GM12891 (cell line): ENCODE measurements at places on chromosomes 2 and 18.

DNA sequence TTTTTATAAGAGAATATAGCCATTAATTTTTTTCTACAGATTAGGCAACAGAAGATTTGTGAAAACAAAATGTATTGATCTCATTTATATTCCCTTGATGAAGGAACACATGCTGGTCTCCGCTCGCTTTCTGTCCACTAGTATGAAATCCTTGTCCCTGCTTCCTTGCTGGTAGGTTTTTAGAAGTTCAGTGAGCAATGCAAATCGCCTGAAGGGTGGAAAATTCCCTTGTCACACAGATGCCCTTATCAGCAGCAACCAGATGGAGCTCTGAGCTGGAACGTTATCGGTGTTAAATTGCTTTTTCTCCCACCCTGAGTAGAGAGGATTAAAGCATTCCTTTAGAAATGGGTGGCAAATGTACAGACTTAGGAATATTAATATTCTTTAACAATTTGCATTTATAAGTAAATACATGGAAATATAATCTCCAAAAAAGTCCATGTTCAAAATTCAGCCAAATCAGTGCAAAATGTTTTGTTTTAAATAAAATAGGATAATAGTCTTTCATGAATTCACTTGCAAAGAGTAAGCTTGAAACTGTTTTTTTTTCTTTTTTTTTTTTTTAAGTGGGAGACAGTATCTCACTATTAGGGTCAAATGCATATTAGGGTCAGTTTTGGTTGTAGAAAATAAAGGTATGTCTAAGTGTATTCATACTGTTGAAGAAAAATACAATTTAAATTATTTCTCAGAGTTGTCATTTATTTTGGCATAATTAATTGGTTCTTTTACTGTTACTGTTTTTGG, 164.0 kb upstream of the MYO3B start:
- no peak for DNase-seq

DNA sequence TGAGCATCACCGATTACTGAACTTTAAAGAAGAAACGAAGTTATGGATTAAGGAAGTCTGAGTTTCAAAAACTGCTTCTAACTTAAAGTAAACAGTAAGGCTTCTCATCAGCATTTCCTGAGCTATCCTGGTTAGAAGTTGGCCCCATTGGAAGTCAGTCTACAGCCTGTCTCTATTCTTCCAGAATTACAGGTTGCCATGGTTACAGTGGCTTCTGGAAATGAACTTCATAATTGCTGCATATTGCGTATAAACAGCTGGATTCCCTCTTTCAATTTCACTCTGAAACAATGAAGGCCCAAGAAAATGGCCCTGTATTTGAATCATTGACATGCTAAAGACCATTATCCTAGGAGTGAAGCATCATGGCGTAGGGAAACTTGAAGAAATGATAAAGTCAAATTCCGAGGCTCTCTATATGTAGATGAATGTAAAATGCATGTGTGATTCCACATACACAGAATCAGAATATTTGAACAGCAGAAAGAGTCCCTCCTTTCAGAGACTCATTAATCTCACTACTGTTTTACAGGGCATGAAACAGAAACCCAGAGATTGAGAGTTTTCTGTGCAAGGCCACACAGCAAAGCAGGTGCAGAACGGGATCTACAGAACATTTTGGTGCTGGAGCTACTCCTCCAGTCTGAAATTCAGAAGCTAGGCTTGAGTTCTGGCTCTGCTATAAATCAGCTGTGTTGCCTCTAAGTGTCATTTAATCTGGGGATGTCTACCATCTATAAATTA, 856.4 kb upstream of the CELF4 start:
- DNase-seq, result no peak

GRCh38 chr2:219520079-219520478, 5.8 kb downstream of the ASIC4 start:
- DNase-seq, result no peak

DNA sequence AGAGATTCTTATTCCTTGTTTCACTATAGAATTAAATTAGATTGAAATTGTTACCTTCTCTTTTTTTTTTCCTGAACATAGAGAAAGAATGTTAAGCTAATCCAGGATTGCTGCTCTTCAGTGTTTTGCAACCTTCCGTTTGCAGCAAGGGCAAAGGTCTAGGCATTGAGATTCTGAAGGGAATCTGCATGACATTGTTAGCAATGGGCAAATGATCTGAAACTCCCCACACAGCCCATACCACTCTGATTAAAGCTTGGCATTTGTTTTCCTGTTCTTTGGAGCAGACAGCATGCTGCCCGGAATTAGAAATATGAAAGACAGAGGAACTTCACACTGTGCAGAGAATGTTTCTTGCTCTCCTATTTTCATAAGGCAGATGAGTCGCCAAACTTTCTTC, 551.8 kb downstream of the SOCS6 start:
- no peak for DNase-seq

DNA sequence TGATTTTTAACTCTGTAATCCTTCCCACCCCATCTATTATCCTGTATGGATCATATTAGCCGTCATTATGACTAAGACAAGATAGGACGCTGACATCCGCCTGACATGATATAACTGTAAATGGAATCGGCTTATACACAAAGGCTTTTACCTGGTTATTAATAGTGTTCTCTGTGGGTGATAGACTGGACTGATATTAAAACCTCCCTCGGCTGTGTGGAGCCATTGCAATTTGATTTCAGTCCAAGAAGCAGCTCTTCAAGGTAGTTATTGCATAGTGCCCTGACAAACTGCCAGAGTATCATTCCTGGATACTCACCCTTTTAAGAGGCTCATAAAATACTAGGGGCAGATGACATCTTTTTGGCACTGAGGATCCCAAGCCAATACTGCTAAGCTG, 226.1 kb upstream of the HNRNPA3 start:
- no peak for DNase-seq

- DNase-seq, result no peak
Observed at GRCh38 chr2:100812116-100812515, 7.8 kb upstream of the NPAS2 start.

DNA sequence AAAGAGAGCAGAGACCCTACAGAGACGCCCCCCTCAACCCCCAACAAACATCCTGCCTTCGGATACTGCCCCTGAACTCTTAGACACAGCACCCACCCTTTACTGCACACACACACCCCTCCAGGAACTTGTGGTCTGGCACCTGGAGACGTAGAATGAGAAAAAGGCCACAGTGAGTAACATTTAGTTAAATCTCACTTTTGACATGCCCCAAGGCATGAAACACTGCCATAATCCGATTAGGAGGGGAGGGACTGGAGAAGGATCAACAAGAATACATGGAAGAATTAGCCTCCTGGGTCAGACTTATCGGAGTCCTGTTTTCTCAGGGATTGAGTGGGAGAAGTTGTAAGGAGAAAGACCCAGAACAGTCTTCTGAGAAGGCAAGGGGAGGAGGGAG, 4.1 kb downstream of the CDK5R2 start:
- DNase-seq, result no peak

DNA sequence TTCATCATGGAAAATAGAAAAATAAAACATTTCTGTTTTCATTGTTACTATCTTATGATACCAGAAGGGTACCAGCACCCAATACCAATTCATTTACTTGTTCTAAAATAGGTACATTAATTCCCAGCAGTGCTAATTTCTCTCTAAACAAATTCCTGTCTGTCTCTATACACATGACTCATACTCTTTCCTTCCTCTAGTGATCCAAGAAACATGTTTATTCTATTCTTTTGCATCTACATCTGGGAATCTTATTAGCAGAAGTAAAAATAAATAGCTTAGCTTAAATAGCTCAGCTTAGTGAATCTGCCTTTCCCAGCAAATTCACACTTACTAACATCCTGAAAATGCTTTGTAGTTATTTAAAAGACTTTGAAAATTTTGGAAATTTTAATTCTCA, 84.5 kb upstream of the MAPRE2 start:
- DNase-seq, result no peak

DNA sequence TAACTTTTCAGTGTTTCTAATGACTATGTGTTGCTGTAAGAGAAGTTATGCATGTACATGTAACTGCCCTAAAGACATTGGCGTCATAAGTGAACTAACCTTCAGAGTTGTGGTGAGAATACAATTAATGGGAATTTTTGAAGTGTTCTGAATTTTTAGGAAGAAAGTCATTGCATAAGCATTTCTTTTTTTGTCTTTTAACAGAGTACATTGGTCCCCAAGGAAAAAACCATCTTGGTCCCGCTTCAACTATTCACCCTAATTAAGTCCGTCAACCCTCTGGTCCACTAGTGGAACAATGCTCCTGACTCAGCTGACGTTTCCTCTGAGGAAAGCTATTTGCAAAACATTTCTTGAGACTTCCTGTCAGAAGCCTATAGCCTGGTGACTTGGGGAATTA, 41.1 kb upstream of the VIT start:
- DNase-seq, result no peak

GRCh38 chr2:233440314-233440713, 86.0 kb downstream of the DGKD start:
- no peak for DNase-seq

GRCh38 chr2:240784629-240785423, 35.2 kb downstream of the KIF1A start:
- no peak for DNase-seq

- no peak for DNase-seq
Observed at GRCh38 chr2:178905261-178905660, 98.0 kb upstream of the TTN start.

DNA sequence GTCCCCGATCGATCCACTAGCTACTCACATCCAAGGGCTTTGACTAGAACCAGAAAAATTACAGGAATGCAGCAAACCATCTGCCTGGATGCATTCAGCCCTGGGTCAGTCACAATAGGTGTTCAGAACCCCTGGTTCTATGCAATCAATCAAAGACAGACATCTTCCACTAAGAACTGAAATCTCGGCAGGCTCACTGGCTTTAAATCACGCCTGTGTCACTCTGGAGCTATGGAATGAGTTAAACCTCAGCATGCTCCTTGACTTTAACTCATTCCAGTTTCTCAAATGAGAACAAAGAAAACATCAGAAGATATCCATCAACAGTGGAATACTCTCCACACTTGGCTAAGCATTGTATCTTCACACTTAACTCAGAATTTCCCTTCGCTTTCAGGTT, 68.1 kb upstream of the SPTBN1 start:
- no peak for DNase-seq

DNA sequence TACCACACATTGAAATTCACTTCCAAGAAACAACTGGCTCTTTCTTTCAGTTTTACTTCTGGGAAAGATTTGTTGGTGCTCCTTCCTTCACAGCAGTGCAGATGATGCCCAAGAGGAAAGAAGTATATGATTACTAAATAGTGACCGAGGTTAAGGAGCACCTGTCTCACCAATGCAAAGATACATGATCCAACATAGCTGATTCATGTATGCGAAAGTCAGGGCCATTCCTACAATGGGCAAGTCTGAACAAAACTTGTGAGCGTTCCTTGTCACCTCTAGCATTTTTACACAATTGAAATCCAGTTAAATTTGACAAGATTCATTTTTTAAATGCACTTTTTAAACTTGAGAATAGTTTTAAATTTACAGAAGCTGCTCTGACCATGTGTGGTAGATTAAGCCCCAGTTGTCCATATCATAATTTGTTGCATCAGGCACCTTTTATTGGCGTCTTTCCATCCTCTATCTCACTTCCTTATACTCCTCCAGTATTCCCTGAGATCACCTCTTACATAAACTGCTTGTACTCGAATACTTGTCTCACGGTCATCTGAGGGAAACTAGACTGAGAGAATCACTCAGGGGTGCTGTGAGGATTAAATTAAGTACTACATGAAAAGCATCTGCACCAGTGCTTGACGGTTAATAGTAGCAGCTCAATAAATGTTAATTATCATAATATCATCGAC, 438.8 kb upstream of the CDH20 start:
- no peak for DNase-seq

DNA sequence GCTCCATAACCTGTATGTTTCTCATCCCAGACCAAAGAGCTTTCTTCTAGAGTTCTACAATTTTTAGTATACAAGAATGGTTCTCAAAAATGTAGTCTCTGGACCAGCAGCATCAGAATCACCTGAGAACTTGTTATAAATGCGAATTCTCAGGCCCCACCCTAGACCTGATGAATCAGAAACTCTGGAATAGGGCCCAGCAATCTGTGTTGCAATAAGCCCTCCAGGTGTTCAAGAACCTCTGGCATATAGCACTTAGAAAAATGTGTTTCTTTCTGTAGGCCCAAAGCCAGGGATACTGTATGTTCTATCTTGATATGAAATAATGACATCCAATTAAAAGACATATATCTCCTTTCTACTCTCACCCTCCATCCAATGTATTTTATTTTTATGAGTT, 10.4 kb downstream of the PAIP2B start:
- no peak for DNase-seq

- no peak for DNase-seq
Observed at GRCh38 chr2:47617523-47618271, 165.2 kb upstream of the MSH6 start.

DNA sequence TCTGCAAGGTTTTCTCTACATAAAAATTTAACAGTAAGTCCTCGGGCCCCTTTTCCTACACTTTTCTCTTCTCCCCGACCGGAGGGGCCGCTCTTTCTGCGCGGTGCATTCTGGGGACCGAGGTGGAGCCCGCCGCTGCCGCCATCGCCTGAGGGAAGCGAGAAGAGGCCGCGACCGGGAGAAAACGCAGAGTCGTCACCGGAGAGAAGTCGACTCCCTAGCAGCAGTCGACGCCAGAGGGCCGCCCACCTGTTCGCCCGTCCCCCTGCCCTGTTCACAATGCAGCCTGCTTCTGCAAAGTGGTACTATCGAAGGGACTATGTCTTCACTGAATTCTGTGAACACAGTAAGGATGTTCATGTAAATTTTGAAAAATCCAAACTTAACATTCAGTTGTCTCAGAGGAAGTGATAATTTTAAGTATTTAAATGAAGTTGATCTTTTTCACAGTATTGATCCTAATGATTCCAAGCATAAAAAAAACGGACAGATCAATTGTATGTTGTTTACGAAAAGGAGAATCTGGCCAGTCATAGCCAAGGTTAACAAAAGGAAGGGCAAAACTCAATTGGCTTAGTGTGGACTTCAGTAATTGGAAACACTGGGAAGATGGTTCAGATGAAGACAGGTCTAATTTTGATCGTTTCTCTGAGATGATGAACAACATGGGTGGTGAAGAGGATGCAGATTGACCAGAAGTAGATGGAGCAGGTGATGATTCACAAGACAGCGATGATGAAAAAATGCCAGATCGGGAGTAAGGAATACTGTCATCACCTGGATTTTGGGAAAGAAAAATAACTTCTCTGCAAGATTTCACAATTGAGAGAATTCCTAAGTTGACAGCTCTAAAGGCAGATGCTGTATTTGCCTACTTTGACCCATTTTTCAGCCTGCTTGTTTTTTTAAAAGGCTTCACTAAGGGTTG, 55.8 kb downstream of the ASXL2 start:
- no peak for DNase-seq

- no peak for DNase-seq
Observed at GRCh38 chr2:96555146-96555610, 18.6 kb downstream of the ARID5A start.

DNA sequence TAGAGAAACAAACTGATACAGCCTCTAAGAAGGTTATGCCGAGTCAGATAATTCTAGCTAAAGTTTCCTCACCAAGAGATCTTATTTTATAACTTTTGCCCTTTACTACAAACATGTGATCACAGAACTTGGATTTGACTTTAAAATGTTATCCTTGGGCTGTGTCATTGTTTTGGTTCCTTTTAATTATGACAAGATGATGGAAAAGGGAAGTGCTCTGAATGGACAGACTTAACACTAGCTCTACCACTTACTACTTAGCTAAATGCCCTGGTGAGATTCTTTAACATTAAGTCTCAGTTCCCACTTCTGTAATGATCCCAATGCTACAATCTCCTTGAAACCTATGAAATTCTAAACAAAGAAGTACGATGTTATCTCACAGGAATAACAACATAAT, 69.9 kb downstream of the RTTN start:
- no peak for DNase-seq
